WTC11 (cell line): ENCODE measurements at places on chromosomes 2 and 18. TPM values are rescaled to one million over a fixed set of nuclear protein-coding genes. Genes with fewer than 3 reads are reported as not detected.
A peak's percentile ranks its signal among the peaks of the same experiment; 100 is the strongest.

DNA sequence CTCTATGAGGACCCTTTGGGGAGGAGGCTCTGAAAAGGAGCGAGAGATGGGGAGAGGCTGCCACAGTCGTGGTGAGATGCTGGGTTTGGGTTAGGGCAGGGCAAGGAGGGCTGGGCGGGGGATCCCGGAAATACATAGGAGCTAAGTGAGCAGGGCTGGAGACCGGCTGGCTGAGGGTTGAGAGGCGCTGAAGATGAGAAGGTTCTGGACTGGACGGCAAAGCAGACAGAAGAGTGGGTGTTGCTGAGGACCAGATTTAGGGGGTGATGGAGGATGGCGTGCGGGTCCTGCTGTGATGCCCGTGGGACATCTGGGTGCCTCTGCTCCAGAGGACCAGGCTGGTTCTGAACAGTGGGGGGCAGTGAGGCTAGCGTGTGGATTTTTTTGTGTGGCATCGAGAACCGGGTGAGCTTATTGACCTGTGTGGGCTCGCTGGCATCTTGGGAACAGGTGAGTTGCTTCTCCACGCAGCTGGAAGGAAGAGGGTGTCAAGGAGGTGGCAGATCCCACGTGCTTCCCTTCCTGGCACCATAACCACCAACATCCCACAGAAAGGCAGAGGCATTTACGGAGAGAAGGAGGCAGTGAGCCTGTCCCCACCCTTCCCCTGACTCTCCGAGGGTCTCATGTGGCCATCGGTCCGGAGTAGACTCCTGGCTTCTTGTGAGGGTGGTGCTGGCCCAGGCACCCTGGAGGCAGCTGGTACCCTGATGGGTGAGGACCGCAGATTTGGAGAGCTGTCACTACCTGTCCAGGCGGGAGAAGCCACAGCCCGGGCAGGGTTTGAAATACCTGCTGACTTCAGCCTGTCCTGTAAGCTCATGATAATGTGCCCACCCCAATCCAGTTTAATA is 70.3 kb downstream of the ASB1 start:
- no peaks in the 10 kb centered on the region for H3K27me3 ChIP-seq
- no peak overlapping the region for H3K4me3 ChIP-seq
- no peaks in the 10 kb centered on the region for H3K4me1 ChIP-seq
- DNase-seq = no peak
- H3K27ac ChIP-seq = no peak overlapping the region

SERPINB10 gene
- not detected in 3 replicates for total RNA-seq

DNA sequence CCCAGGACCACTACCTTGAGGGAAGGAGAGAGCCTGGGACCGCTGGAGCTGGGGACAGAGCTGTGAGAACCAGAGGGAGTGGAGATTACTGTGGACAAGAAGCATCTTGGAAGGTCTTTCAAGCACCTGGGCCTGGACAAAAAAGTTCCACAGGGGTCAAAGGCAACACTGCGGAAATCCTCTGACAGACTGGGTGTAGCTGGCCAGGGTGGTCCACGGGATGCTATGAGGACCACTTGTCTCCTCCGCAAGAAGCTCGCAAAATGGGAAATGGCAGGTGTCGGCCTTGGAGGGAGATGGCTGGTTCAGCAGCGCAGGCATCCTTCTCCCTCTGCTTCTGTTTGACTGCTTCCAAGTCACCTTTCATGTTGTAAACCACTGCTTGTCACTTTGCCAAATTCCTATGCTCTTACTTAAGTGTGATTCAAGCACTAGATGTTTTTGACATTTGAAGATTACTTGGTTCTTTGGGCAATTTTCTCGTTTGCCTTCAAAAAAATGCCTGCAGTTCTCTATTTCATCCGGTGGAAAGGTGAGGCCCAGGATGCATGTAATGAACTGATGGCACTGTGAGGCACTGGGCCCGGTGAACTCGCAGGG is 27.7 kb downstream of the KLHL29 start:
- H3K4me3 ChIP-seq = no peak overlapping the region
- DNase-seq = no peak
- peaks cover 22% of the 10 kb centered on the region for H3K4me1 ChIP-seq
- H3K36me3 ChIP-seq = no peaks in the 10 kb centered on the region
- no peak overlapping the region for H3K27ac ChIP-seq
- H3K27me3 ChIP-seq = no peaks in the 10 kb centered on the region

RESP18 gene
- not detected in 3 replicates for total RNA-seq

MOGAT1 gene
- 0.62 to 1.2 TPM (median 0.72 TPM) in 3 replicates for total RNA-seq

PSMA8 gene
- not detected in 3 replicates for total RNA-seq

LCT gene
- 0.02 TPM in 1 of 3 replicates, not detected in the others for total RNA-seq

GRCh38 chr18:73366713-73367112 is 498.9 kb upstream of the NETO1 start:
- H3K27ac ChIP-seq = no peak overlapping the region
- H3K36me3 ChIP-seq = peaks cover 5% of the 10 kb centered on the region; the same call in 1 of the 2 replicates
- no peak for DNase-seq

DNA sequence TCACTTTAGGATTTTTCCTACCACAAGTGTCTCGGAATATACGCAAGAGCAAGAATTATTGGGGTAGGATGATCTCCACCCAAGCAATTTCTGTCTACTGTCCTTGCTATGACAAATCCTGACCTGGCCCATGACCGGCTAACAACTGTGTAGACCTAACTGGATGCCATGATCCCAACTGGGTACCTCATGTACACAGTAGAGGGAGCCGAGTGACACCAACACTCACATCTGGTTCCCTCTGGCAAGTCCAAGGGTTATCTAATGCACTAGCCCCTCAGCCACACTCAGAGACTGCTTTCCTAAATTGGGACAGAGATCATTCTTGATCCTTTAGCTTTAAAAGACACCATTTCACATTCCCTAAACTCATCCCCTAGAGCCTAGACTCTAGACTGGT is 60.7 kb upstream of the ZNF532 start:
- H3K36me3 ChIP-seq = peaks cover 17% of the 10 kb centered on the region
- no peak overlapping the region for H3K27ac ChIP-seq
- H3K4me1 ChIP-seq = peaks cover 58% of the 10 kb centered on the region
- no peaks in the 10 kb centered on the region; the same call in 1 of the 2 replicates for H3K27me3 ChIP-seq
- no peak for DNase-seq
- H3K4me3 ChIP-seq = no peak overlapping the region

DNA sequence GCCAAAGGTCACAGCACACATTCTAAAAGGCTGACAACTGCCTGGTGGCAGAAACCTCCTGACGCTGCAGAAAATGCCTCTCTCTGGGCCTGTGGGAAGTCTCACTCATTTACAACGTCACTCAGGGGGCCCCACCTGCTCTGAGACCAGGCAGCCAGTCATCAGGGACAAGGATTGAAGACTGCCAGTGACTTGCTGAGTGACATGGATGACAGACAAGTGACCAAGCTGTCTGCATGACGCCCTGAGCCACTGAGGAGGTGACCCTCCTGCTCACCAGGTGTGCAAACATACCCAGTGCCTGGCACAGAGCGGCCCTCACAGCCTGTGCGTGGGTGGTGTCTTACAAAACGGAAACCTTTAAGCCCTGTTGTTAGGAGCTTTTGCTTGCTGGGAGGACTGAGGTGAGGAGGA is 392.4 kb downstream of the TNS1 start:
- H3K4me1 ChIP-seq = peaks cover 14% of the 10 kb centered on the region
- H3K36me3 ChIP-seq = no peaks in the 10 kb centered on the region
- no peaks in the 10 kb centered on the region; the same call in 1 of the 2 replicates for H3K27me3 ChIP-seq
- no peak overlapping the region for H3K4me3 ChIP-seq

GRCh38 chr2:62824388-62824787 is 118.9 kb downstream of the EHBP1 start:
- H3K4me3 ChIP-seq = no peak overlapping the region
- DNase-seq = no peak
- H3K27me3 ChIP-seq = no peaks in the 10 kb centered on the region
- peaks cover 19% of the 10 kb centered on the region for H3K4me1 ChIP-seq

GRCh38 chr2:197113275-197113711 is 186.8 kb upstream of the PGAP1 start:
- H3K4me1 ChIP-seq = no peaks in the 10 kb centered on the region
- no peak overlapping the region for H3K4me3 ChIP-seq
- DNase-seq = no peak
- H3K36me3 ChIP-seq = no peaks in the 10 kb centered on the region
- H3K27ac ChIP-seq = no peak overlapping the region

NXPH2 gene
- total RNA-seq = 0.55 to 0.94 TPM (median 0.92 TPM) in 3 replicates

GRCh38 chr2:105809723-105810122 is 65.0 kb downstream of the NCK2 start:
- H3K4me3 ChIP-seq = no peak overlapping the region
- H3K36me3 ChIP-seq = no peaks in the 10 kb centered on the region
- no peaks in the 10 kb centered on the region for H3K27me3 ChIP-seq
- peak overlapping the region; percentile 42 for H3K27ac ChIP-seq
- no peak for DNase-seq

- no peaks in the 10 kb centered on the region for H3K36me3 ChIP-seq
- no peaks in the 10 kb centered on the region for H3K27me3 ChIP-seq
- H3K4me3 ChIP-seq = no peak overlapping the region
- no peak for DNase-seq
- H3K27ac ChIP-seq = no peak overlapping the region
Measured at GRCh38 chr2:214543386-214543955, 132.6 kb downstream of the VWC2L start.

PREPL gene
- 27.6 to 29.3 TPM (median 29.1 TPM) in 3 replicates for total RNA-seq

DNA sequence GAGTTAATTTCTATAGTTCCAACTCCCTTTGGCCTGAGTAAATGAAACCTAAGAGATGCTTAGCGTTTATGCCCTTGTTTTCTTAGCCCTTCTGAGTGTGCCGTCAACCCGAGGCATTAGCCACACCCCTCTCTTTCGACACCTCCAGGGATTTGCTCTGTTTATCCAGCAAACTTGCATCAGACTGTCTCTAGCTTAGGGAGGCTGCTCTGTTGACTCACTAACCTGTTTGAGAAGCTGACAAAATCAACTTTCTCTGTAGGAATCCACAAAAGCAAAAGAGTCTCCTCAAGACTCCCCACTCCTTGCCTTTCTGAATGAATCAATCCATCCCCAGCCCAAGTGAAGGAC is 317.6 kb downstream of the TNS1 start:
- no peak overlapping the region for H3K27ac ChIP-seq
- DNase-seq = peak; percentile 21
- H3K27me3 ChIP-seq = peaks cover 66% of the 10 kb centered on the region
- H3K36me3 ChIP-seq = no peaks in the 10 kb centered on the region

GRCh38 chr18:66193938-66194337 is 410.0 kb downstream of the CDH19 start:
- no peak overlapping the region for H3K4me3 ChIP-seq
- no peaks in the 10 kb centered on the region for H3K27me3 ChIP-seq
- H3K27ac ChIP-seq = no peak overlapping the region
- H3K4me1 ChIP-seq = peaks cover 3% of the 10 kb centered on the region; the same call in 1 of the 2 replicates
- no peak for DNase-seq

DNA sequence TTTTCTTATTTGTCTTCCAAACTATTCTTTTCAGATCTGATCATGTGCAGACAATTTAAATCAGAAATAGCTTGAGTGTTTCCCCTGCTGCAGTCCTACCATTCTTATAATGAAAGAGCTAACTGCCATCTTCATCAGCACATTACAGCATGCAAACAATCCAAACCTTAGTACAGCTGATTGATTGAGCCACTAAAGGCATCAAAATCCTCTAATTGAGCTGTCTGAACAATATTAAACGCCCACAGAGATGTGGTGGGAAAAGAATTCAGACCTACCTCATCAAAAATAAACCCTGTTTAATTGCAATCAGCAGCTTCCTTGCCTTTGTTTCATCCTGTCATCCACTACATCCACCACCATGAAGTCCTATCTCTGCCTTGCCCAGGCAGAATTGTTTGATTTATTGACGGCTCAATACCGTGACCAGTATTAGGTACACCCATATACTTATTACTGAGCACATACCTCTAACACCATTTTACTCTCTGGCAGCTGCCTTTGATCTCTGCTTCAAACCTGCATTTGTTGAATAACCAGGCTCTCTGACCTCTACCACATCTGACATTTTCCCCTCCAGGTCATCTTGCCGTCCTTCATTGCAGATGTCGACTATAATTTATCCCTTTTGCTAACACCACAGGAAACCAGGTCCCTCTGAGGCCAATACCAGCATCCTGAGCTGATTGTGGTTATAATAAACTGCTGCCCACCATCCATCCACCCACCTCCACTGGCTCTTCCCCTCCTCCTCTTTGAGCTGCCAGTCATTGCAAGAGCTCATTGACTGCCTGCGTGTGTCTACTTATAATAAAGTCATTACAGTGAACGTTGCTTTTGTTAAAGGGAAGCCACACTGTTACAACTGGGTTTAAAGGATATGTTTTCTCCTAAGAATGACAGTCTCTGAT is 78.5 kb downstream of the RBM43 start:
- no peak overlapping the region for H3K4me3 ChIP-seq
- H3K27me3 ChIP-seq = no peaks in the 10 kb centered on the region
- peaks cover 15% of the 10 kb centered on the region for H3K4me1 ChIP-seq
- no peak overlapping the region for H3K27ac ChIP-seq
- H3K36me3 ChIP-seq = no peaks in the 10 kb centered on the region; the same call in 1 of the 2 replicates

DNA sequence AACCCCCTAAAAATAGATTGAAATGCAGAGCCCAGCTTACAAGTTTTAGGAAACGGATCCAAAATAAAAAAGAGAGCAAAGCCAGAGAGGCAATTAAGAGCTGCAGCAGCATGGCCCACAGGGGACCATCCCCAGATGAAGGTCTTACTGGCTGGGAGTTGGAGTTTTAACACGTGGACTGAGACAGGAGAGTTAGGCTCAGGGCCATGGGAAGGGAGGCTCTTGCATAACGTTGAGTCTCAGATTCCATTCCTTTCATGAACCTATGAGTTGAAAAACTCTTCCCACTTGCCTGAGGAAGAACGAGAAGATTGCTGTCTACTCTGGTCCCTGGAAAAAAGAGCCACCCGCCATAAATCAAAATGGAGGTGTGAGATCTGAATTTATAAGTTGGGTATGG is 101.8 kb upstream of the NDUFV2 start:
- H3K27ac ChIP-seq = no peak overlapping the region
- H3K4me1 ChIP-seq = peaks cover 16% of the 10 kb centered on the region
- peaks cover 2% of the 10 kb centered on the region; the same call in 1 of the 2 replicates for H3K36me3 ChIP-seq

DNA sequence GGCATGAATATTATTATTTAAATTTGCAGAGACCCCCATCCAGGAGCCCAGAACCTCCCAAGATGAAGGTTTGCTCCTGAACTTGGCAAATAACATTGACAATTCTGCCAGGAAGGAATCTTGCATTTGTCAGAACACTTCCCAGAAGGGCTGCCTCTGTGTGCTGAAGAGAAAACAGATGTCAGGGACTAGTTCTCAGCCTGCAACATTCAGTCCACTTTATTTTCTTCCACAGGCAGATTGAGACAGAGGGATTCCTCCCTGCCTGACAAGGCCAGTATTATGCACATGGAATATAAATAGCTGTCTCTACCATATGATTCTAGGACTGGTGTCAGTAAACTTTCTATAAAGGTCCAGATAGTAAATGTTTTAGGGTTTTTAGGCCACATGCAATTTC is 171.5 kb upstream of the SIX2 start:
- H3K27me3 ChIP-seq = no peaks in the 10 kb centered on the region
- DNase-seq = no peak
- H3K27ac ChIP-seq = no peak overlapping the region
- H3K36me3 ChIP-seq = peaks cover 3% of the 10 kb centered on the region; the same call in 1 of the 2 replicates
- H3K4me1 ChIP-seq = peaks cover 7% of the 10 kb centered on the region

DNA sequence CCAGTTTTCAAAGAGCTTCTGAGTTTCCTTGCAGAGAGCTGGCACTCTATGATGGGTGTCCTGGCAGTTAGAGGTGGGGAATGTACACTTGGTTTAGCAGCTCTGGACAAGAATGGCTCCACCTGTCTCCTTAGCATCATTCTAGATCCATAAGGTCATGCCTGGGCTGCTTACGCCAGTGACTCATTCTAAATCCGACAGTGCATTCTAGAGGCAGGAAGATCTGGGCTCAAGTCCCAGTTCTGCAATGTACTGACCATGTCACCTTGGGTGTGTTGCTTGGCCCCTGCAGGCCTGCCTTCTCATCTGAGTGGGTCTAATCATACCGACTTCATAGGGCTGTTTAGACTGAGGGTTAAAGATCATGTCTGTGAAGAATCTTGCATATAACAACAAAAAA is 46.5 kb downstream of the PTGR3 start:
- no peaks in the 10 kb centered on the region for H3K27me3 ChIP-seq
- H3K4me3 ChIP-seq = no peak overlapping the region
- H3K4me1 ChIP-seq = peaks cover 16% of the 10 kb centered on the region
- H3K27ac ChIP-seq = no peak overlapping the region
- no peak for DNase-seq
- H3K36me3 ChIP-seq = no peaks in the 10 kb centered on the region
